ENCODE measurements at places on chromosomes 2 and 18.
A peak's percentile ranks its signal among the peaks of the same experiment; 100 is the strongest.

- no peak for DNase-seq
Observed at GRCh38 chr18:13611601-13612195, 114.7 kb downstream of the FAM210A start.

DNA sequence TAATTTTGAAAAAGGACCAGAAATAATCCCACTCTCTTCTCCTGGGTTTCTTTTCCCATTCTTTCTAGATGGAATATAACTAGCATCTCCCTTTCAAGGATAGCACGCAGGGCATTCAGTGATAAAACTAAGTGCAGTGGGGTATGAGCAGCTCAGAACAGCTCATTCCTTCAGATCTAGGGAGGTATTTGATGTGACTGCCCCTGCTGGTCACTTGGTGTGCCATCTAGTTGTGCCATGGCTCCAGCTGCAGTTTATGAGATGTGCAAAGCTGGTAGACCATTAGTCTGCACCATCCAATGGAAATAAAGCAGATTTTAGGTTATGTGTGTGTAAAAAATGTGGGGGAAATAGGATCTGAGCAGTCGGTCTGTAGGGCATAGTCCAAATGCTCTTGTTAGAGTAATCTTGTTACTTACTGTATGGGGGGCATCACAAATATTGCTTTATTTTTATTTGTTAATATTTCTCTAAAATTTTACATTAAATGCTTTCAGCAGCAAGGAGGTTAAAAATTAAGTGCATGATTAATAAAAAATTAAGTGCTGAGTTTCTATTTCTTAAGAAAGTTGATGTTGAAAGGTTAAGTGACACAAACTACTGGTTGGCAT lies 38.9 kb downstream of the CTAGE1 start:
- peak; percentile 1 for DNase-seq

DNA sequence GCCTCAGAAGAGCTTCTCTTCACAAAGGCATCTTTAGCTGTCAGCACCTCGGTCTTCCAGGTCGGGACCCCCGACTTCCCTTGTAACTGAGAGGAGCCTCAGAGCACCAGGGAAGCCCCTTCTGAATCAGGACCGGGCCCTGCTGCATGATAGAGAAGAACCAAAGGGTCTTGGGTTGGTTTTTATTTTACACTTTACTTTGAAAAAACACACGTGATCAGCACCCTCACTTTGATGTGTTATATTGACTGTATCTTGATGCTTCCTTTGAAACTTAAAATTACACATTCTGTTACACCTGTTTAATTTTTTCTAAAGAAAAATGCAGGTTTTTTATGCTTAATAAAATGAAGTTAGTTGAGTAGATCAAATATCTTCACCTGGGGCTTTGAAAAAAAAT lies 202.3 kb downstream of the FAM210A start:
- no peak for DNase-seq

GRCh38 chr2:121690095-121690494 lies 40.8 kb upstream of the CLASP1 start:
- no peak for DNase-seq

- no peak for DNase-seq
Observed at GRCh38 chr2:172560721-172561120, 4.8 kb downstream of the PDK1 start.

- DNase-seq = no peak
Observed at GRCh38 chr2:85053802-85054201, 79.4 kb upstream of the TCF7L1 start.

- DNase-seq = peak; percentile 59
Observed at GRCh38 chr2:213148572-213149261, 2.7 kb downstream of the IKZF2 start.

DNA sequence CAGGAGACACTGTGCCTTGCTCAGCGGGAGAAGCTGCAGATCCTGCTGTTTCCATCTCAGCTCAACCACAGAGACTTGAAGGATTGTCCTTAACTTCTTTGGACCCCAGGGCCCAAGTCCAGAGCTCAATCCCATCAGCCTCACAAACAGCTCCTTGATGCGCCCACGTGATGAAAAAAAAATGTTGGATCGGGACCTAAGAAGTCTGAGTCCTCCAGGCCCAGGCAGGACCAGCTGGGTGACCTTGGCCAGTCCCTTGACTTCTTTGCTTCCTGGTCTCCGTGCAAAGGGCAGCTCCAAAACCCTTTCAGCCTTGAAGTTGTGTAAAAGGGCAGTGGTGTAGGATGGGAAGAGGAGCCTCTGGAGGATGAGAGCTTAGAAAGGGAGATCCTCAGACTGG lies 175.5 kb downstream of the ZFP36L2 start:
- no peak for DNase-seq

DNA sequence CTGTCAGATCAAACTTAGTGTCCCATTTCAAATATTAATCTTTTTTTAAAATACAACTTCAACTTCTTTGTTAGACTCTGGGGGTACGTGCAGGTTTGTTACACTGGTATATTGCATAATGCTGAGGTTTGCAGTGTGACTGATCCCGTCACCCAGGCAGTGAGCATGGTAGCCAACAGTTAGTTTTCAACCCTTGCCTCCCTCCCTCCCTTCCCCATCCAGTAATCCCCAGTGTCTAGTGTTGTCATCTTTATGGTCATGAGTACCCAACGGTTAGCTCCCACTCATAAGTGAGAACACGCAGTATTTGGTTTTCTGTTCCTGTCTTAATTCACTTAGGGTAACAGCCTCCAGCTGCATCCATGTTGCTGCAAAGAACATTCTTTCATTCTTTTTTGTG lies 23.9 kb downstream of the NOL10 start:
- DNase-seq = no peak

DNA sequence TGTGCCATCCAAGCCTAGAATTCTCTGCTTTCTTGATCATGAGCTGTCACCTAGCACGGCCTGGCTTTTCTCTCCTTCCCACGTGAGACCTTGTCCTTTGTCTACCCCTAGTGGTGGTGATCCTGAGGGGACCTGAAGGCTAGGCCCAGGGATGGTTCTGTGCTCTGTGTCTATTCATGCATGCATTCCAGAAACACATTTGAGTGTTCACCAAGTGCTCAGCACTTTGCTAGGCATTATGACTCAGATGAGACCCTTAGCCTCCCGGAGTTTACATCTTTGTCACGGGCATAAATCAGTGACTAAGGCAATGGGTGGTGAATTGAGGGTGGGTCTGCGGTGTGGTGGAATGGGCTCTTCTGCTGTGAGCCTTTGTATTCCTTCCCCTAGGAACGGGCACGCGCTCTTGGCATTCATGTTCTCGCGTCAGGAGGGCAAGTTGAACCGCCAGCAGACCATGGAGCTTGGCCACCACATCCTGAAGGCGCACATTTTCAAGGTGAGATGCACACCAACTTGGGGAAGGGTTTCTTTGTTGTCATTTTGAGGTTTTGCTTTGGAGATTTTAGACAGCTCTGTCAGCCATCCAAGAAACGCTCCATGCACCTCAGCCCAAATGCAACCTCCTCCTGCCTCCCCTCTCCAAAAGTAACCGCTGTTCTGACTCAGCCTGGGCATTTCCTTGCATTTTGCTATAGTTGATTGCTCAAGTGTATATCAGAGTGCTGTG lies 100.9 kb downstream of the WDSUB1 start:
- peak; percentile 28 for DNase-seq

DNA sequence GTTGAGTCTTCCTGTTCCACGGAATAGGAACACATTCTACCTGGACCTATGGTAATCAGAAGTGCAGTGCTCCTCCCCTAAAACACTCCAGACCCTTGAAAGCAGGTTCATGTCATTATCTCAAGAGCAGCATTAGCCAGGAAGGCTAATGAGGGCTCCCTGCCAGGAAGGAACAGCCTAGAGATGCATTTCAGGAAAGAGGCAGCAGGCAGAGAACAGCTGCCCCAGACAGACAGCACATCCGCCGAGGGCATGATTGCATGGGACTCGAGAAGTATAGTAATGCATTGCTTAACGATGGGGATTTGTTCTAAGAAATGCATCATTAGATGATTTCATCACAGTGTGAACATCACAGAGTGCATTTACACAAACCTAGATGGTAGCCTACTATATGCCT lies 171.5 kb downstream of the ALK start:
- no peak for DNase-seq

- DNase-seq = no peak
Observed at GRCh38 chr2:6650311-6650710, 215.4 kb downstream of the CMPK2 start.

DNA sequence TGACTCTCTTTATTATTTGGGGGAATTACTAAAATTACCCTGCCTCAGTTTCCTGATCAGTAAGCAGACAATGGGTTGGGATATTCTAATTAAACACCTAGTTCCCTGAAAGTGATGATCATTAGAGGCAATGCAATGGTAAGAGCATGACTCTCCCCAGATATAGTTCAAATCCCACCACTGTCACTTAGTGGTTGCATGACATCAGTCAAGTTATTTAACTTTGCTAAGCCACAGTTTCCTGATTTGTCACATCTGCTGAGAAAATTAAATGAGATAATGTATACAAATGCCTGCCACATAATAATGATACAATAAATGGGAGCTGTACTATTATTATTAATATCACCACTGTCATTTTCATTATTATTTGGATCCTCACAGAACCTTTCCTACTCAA lies 29.9 kb downstream of the ZEB2 start:
- DNase-seq = no peak

DNA sequence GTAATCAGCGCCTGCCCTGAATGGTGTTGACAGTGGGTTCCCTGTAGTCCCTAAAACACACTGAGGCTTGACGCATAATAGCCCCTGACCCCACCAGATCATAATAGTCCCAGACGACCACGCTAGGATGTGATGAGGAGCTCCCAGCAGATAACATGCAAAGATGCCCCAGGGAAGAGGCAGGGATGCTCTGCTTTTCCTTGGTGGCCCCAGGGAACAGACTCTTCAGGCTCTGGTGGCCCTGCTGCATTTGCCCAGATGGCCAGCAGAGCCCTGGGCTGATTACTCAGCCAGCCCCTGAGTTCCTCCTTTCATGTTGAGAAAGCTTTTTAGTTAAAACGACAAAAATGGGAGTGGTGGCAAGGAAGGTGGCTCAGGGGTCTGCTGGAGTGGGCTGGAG lies 5.9 kb upstream of the NCKAP5 start:
- no peak for DNase-seq

DNA sequence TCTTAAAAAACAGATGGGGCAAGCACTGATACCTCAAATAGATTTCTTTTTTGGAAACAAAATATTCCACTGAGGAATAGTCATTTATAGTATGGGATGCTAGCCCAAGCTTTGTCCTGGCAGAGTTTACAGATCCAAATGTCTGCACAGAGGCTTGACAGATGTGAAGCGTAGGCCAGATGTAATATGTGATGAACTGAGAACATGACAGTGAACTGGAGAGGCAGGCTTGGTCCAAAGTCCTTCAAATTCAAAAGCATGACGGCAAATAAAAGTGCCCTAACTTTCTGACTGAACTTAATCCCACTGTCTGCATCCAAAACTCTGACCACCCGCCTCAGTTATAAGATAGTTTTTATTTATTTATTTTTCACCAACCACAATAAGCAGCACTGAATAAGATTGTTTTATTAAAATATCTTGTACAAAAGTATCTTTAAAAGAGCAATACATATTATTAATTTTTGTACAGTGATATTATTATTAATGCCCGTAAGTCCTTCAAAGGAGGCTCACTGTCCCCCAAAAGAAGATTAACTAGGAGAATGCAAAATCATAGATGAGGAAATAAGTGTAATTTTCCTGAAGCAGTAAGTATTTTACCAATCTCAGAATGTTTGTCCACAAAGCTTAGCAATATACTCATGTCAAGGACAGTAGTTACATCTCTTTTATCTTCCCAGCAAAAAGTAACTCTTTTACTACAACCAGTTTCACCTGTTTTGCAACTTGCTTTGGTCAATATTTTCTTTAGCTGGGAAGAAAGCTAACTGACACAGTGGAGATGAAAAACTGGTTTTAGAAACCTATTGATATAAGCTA lies 10.7 kb upstream of the SPOPL start:
- no peak for DNase-seq

DNA sequence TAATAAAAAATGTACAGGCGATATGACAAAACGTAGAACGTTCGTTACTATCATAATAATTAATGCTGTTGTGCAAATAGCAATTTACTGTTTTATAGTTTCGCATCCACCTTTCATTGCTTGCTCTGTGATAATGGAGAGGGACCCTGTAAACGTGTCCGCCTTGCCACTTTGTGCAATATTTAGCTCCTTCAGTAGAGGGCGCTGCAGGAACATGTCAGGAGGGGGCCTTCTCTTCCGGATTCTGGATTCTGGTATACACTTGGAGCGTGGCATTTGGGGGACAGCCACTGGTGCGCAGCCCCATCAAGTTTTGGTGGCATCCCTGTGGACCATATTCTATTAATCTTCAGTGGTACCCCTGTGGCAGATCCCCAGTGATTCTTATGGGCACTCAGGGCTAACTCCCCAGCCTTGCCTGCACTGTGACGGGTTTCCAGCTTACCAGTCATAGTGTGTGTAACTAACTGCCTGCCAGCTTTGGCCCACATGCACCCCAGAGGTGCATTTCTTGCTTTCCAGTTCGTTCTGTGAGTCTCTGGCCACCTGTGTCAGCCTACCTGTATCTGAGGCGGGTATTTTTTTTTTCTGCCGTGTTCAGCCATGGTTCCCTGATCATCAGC lies 140.3 kb downstream of the CYRIA start:
- peak; percentile 73 for DNase-seq

GRCh38 chr18:60259052-60259681 lies 113.4 kb downstream of the MC4R start:
- DNase-seq = peak; percentile 44

DNA sequence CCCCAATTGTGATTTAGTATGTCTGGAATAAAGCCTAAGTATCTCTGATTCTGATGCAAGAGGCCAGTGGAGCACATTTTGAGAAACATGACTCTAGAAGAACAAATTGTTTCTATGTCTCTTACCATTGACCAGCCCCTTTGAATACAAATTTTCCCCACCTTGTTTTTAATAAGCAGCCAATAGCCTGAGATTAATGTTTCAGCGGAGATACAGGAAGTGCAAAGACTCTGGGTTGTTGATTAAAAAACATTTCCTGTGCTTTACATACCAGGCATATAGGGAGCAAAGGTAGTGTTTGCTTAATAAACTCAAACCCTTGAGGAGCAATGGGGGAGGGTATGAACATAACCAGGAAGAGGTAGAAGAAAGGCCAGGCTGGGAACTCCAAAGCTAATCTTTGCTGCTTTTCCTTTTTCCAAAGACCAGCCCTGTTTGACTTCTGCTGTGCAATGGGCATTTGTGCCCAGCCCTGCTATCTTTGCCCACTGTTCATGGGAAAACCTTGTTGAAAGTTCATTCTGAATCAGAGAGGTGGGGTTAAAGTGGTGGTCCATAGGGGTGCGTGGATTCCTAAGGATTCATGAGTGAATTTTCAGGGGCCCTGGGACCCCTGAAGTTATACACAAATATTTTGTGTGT lies 29.3 kb downstream of the UPP2 start:
- no peak for DNase-seq

DNA sequence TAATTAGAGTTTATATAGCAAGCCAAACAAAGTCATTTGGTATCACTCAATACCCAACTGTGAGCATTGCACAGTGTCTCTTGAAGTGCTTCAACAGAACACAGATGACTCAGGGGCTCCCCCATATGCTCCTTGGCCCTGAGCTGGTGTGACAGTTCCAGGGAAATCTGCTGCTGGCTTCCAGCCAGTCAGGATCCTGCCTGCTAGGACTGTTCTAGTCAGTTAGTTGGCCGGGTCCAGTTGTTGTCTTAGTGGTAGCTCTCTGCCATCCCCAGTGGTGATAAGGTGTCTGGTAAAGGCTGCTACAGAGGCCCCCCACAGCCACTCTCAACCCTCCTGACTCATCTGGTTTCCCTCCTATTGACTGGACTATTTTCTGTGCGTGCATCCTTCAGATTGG lies 100.3 kb downstream of the IRS1 start:
- no peak for DNase-seq

Measured in KBM-7 (cell line).